ENCODE measurements at places on chromosomes 6 and 20.

DNA sequence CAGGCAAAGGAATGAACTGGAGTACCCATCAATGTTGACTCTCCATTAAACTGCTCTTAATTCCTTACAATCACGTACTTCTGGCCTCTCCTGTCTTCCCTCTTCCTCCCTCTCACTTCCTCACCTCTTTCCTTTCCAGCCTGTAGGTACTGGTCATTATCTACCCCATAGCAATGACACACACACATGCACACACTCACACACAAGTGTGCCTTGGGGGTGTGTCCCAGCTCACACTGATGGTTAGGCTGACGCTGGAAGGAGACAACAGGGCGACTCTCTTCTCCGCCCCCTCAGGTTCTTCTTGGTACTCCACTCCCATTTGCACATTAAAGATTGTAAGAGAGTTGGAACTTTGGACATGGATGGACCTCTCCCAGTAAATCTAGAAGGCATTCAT, 14.0 kb upstream of the SERPINB9 start:
- H3K4me1 ChIP-seq = peaks cover 5% of the 10 kb centered on the region
- H3K4me3 ChIP-seq = no peak overlapping the region
- no peak for DNase-seq
- H3K36me3 ChIP-seq = no peaks in the 10 kb centered on the region
- no peak overlapping the region for H3K27ac ChIP-seq

DNA sequence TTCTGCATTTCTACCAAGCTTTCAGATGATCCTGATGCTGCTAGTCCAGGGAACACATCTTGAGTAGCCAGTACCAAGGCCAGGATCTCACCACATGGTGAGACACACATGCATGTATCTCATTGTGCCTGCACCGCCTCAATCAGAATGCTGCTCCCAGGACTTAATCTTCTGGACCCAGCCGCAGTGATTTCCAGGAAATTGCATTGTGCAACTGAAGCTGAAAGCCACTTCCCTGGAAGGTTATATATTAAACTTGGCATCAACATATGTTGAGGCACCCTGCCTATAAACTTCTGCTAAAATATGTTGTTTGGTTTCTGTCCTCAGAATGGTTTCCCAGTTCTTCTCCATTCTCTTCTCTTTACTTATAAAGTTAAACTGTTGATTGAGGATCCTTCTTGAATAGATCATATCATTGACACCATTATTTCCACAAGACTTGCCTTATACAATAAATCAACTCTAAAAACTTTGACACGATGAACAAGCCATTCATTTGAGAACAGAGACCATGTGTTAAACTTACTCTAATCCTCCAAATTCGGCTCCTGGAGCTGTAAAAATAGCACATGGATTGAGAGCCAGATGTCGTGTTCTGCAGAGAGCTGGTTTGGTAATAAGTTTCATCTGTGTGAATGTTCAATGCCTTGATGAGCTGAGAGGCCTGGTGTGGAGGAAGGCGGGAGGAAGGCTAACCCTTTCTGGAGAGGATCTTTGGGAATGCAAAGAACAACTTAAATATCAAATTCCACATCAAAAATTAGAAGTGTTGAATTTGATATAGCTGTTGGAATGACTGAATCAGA, 65.0 kb upstream of the PCSK2 start:
- H3K27me3 ChIP-seq = no peaks in the 10 kb centered on the region
- no peak overlapping the region for H3K4me3 ChIP-seq
- no peak overlapping the region for H3K27ac ChIP-seq
- H3K36me3 ChIP-seq = no peaks in the 10 kb centered on the region
- no peak for DNase-seq

- peaks cover 41% of the 10 kb centered on the region for H3K4me1 ChIP-seq
- H3K27me3 ChIP-seq = no peaks in the 10 kb centered on the region
- no peak overlapping the region for H3K4me3 ChIP-seq
These were observed 12.8 kb downstream of the SLC22A3 start for GRCh38 chr6:160360955-160361354.

DNA sequence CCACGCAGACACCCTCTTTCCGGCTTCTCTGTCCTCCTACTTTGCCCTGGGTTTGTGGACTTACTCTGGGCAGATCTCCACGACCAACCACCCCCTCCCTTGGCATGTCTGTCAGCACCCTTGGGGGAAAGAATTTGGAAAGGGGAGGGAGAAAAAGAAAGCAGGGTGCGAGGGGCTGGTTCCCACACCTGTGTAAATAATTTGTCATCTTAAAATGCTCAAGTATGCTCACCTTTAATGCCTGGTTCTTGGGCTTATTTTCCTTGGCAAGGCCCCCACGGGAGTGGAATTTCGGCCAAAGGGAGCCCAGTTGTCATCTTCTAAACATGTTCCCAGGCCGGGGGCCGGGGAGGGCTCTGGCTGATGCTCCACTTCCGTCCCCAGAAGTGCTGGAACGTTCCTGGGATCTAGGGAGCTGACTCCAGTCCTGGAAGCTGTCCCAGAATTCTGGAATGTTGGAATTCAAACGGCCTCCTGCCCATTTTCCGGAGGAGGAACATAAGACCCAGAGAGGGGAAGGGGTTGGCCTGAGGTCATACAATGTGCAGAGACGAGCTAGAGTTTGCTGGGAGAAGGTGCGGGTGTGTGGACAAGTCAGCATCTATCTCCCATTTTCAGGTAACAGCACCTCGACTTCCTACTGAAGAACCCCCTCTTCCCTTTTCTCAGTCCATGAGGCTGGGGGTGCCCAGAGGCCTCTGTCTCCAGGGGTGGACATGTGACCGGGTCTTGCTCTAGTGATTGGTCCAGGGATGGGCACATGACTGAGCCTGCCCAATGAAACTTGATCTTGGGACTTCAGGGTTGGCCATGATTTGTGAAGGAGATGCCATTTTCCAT, 122.3 kb downstream of the CEBPB start:
- no peak overlapping the region for H3K4me3 ChIP-seq
- H3K36me3 ChIP-seq = no peaks in the 10 kb centered on the region
- H3K27me3 ChIP-seq = no peaks in the 10 kb centered on the region
- H3K4me1 ChIP-seq = peaks cover 20% of the 10 kb centered on the region
- H3K27ac ChIP-seq = peak overlapping the region; percentile 37

DNA sequence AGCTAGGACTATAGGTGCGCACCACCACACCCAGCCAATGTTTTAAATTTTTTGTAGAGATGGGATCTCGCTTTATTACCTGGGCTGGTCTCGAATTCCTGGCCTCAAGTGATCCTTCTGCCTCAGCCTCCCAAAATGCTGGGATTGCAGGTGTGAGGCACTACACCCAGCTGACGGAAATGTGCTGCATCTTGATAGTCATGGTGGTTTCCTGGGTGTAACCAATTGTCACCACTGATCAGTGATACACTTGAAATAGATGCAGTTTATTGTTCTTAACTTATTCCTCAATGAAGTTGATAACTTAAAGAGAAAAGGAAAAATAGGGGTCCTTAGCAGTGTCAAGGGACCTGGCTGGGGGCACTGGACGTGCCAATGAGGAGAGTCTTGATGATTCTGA, 92.4 kb downstream of the PPP1R14C start:
- H3K27ac ChIP-seq = no peak overlapping the region
- peaks cover 13% of the 10 kb centered on the region for H3K4me1 ChIP-seq
- no peak for DNase-seq

GRCh38 chr6:38715016-38715689, at the start of gene DNAH8:
Gene DNAH8, plus strand, starts transcription at chr6:38715311. Its CDS starts 7,499 bp downstream, at chr6:38722810.
- peaks cover 49% of the 10 kb centered on the region for H3K27me3 ChIP-seq
- H3K27ac ChIP-seq = no peak within 1 kb of the TSS
- peaks cover 4% of the 10 kb centered on the region for H3K4me1 ChIP-seq

- H3K27ac ChIP-seq = no peak overlapping the region
- no peak overlapping the region for H3K4me3 ChIP-seq
- H3K4me1 ChIP-seq = no peaks in the 10 kb centered on the region
- no peak for DNase-seq
These were observed 919.6 kb upstream of the MAP3K7 start for GRCh38 chr6:91506509-91506908.

DNA sequence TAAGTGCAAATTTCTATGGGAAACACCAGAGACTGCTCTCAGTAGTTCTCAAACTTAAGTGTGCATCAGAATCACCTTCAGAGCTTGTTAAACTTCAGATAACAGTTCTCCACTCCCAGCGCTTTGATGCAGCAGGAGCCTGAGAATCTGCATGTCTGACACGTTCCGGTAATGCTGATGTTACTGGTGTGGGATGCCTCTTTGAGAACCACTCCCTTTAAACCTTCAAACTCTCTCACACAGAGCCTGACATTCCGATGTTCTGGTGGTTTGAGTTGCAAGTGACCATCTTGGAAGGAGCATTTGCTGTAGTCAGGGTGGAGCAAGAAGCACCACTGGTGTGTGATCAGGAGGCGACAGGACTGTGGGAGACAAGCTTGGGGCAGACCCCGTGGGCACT, 57.9 kb downstream of the OTOR start:
- H3K36me3 ChIP-seq = no peaks in the 10 kb centered on the region
- no peak overlapping the region for H3K4me3 ChIP-seq
- DNase-seq = no peak
- peaks cover 7% of the 10 kb centered on the region for H3K27me3 ChIP-seq
- no peaks in the 10 kb centered on the region for H3K4me1 ChIP-seq
- H3K27ac ChIP-seq = no peak overlapping the region

- H3K27ac ChIP-seq = no peak overlapping the region
- H3K4me3 ChIP-seq = no peak overlapping the region
- H3K4me1 ChIP-seq = no peaks in the 10 kb centered on the region
These were observed 20.3 kb downstream of the MUCL3 start for GRCh38 chr6:30960907-30961673.

All from gastrocnemius medialis (tissue), 4 donors.